Stimulated activated CD4-positive, alpha-beta T cell treated with anti-CD3 and anti-CD28 coated beads, Interleukin-15, amount 100 ng/mL, for 1 hour (primary cell): ENCODE measurements at places on chromosomes 5 and 9.

DNA sequence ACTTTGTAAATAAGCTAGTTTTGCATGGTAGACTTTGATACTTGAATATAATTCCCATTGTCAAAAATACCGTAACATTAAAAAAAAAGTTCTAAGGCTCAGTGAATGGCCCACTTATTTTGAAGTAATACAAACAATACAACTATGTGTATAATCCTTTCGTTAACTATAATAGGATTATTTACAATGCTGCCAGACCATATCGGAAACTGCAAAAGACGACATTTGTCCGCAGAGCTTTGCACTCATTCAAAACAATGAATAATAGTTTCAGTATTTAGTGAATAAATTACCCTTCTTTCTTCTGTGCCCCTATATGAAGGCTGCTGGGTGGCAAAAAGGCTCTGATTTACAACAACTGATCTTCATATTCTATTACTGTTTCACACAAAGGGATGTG, 121.8 kb downstream of the DROSHA start:
- no peak for DNase-seq

- no peak for DNase-seq
Observed at GRCh38 chr5:139592289-139592688, 31.1 kb downstream of the UBE2D2 start.

GRCh38 chr9:128765499-128765898, 6.2 kb downstream of the ZER1 start:
- no peak for DNase-seq

DNA sequence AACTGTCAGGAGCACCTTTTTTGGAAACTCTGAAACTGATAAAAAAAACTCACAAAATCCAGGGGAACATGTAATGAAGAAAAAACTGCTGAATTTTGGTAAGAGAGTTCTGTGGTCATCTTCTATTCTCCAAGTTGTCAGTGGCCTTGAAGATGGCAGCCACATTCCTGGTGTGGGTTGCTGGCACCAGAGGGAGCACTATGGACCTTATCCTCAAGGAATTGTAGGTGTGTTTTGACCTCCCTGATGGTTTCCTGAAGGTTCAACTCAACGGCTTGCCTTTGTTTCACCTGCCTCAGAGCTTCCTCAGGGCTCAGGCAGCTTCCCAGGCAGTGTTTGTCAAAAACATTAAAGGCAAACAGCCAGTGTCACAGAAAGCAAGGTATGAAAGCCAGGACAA, 2.2 kb upstream of the SLC38A9 start:
- DNase-seq = no peak
